DMS79 (cell line): ENCODE measurements at places on chromosomes 1 and 21.

- no peak for DNase-seq
Observed at GRCh38 chr1:24186711-24186992, 437 bp downstream of the IFNLR1 start.

DNA sequence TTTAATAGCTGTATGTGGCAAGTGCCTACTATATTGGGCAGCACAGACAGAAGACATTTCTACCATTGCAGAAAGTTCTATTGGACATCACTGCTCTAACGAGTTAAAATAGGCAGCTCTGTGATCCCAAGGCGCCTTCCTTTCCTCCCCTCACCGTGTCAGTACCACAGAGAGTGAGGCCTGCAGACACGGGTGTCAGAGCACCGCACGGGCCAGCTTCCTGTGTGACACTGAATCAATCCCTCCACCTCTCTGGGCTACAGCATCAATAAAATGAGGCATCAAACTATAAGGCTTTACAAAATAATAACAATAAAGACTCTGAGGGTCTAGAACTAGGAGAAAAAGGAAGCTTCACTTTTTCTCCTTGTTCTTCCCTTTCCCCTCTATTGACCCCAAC is 246.7 kb downstream of the FOXD2 start:
- no peak for DNase-seq

GRCh38 chr1:39902460-39902807 is 717 bp upstream of the MYCL start:
- no peak for DNase-seq

- DNase-seq: peak; percentile 28
Observed at GRCh38 chr1:17648457-17649145, 106.5 kb upstream of the ACTL8 start.

- no peak for DNase-seq
Observed at GRCh38 chr1:241325456-241325855, 31.5 kb downstream of the RGS7 start.

- DNase-seq: no peak
Observed at GRCh38 chr1:19312782-19313635, 883 bp downstream of the SLC66A1 start.

- no peak for DNase-seq
Observed at GRCh38 chr21:25107708-25108107, 499.6 kb downstream of the MRPL39 start.

DNA sequence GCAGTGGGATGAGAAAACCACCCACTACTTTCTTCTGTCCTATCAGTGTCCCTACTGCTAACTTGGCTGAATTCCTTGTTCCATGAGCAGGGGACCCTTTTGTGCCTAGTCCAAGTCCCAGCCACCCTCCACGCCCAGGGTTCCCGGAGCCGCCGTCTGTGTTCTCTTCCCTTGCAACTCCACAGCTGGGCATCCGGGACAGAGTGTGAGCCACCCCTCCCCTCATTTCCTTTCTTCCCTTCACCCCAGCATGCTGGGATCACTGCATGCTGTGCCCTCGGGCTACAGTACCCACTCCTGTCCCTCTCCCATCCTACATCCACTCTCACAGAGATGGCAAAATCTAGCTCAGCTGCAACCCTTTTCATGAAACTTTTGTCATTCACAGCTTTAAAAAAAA is 44.5 kb downstream of the PGBD5 start:
- DNase-seq: no peak

GRCh38 chr1:106675558-106675957 is 380.9 kb upstream of the PRMT6 start:
- no peak for DNase-seq

DNA sequence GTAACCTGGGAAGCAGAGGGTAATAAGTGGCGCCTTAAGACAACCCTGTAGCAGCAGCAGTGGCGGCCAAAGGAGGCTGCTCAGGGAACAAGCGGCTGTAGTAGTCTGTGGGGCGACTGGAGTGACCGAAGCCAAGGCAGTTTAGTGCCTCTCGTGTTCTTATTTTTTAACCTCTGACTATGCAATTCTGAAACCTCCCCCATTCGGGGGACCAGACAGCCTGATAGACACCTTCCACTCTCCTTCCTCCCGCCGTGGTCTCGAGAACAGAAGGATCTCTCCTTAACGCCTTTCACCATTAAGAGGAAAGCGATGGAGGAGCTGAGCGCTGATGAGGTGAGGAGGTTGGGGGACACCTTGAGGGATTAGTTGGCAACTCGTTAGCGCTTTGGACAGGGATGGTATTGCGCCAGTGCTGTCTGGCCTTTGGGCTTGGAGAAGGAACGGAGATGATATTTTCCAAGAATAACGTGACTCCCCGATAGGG is 644 bp downstream of the UBE4B start:
- DNase-seq: peak; percentile 33

- DNase-seq: peak; percentile 79
Observed at GRCh38 chr1:205950280-205950679, 7.0 kb upstream of the SLC26A9 start.

DNA sequence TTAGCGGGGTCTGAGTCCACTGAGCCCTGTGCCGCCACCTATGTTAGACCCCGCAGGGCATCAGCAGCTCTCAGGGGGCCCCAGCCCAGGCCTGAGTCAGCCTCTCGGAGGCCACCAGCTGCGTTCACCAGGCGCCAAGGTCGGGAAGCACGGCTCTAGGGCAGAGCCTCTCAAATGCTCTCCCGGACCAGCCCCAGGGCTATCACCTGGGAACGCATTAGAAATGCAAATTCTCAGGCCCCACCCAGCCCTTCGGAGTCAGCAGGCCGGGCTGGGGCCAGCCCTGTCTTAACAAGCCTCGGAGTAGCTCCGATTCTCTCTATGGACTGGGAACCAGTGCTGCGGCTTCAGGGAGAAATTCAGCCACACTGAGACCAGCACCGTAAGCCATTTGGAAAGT is 37.2 kb upstream of the TSPEAR start:
- DNase-seq: no peak

DNA sequence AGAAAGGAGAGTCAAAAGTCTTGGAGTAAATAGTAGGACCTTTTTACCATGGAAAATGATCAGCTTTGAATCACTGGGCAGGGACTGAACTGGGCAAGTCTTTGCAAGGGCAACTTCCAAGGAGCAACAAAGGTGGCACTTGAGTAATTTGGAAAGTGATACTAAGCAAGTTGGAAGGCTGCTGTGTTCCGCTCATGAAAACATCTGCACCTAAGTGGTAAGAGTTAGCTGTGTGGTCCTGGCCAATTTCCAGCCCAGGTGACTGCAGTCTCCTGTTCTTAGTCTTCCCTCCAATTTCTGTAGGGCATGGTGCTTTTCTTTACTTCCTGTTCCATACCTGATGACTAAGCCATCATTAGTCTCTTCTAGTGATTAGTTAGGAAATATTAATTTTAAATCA is 35.5 kb upstream of the PRDM2 start:
- DNase-seq: peak; percentile 85
